ENCODE measurements at places on chromosomes 11 and 22.

DNA sequence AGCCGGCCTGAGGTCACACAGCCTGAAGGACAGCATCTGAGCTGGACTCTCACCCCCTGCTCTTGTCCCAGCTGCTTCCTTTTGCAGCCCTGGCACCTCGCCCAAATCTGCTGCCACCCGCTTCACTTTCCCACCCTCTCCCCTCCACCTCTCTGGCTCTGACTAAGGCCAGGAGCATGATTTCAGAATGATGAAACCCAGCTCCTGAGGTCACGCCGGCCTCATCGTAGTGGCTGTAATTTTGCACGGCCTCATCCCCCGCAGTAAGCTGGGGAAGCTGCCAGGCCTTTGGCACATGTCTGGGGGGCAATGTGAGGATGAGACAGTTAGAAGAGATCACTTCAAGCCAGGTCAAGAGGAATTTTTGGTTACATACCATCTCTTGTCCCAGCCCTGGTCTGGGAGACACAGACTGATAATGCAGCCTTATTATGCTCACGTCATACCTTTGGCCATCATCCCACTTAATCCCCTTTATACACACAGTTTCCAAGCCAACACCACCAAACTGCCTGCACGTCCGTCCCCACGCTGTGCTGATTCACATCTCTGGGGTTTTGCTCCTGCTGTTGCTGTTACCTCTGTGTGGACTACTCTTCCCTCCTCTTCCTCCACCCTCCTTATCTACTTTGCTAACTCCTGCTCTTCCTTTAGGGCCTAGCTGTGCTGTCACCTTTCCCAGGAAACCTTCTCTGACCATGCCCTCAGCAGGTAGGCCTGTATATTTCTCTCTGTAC is 58.1 kb downstream of the CHRDL2 start:
- DNase-seq: no peak

DNA sequence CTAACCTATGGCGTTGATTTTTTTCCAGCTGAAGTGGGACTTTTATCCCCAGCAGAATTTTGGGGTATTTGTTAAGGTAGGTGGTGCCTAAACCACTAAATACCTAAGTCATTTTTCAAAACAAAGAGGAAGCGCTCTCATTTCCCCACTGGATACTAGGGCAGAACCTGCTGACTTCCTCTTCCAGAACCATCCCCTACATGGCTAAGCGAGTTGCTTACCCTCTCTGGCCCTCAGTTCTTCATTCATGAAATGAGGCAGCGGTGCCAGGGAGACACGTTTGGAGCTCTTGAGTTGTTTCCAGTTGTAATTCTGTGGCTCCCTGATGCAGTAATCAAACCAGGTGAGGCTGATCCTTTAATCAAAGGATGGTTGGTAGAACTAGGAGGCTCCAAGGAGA is 10.0 kb upstream of the MTMR3 start:
- DNase-seq: no peak

- DNase-seq: no peak
Measured at GRCh38 chr11:119374632-119375336, 6.7 kb downstream of the USP2 start.

DNA sequence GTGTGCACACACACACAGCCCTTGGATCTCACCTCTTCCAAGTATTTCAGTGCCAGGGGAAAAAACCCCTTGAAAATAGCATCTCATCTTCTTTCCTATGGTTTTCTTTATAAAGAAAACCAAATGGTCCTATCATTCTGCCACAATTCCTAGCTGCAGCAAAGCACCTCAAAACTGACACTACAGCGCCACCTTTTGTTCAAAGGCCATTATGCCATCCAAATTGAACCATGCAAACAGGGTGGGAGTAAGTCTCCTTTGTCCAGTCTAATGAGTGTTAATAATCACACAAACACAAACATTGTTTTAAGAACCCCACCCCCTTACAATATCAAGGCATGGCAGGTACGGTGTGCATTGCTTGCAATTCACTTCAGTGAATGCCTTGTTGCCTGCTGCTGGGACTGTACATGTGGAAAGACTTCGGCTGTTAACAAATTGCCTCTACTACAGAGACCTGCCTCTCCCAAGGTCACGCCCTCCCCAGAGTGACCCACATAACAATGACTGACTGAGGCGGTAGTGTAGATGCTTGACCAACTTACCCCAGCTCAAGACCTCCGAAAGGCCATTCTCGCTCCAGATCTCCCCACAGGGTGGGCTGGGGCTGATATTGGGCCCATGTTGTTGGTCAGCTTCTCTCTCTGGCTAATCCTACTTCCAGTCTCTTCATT is 31.7 kb downstream of the FAM181B start:
- no peak for DNase-seq

- no peak for DNase-seq
Measured at GRCh38 chr22:44711690-44712555, 9.9 kb downstream of the PRR5 start.

DNA sequence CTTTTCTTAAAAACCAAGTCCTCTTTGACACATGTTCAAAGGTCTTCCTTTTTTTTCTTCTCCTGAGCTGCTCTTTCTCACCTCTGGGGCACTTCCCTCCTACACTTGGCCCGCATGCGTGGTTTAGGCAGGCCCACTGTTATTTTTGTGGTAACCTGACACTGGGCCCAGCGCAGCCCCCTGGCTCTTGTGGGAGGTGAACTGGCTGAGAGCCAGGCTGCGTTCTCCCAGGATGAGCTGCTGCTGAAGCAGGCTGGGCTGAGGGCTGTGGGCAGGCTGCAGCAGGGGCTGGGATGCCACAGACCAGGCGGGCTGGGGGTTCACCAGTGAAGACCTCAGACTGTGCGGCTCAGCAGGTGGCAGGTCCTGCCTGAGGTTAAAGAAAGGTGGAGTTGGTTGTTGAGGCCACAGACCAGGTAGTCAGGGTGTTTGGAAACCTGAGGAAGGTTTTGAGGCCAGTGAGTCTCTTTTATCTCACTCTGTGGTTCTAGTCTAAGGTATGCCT is 72.4 kb downstream of the TEAD1 start:
- DNase-seq: no peak

DNA sequence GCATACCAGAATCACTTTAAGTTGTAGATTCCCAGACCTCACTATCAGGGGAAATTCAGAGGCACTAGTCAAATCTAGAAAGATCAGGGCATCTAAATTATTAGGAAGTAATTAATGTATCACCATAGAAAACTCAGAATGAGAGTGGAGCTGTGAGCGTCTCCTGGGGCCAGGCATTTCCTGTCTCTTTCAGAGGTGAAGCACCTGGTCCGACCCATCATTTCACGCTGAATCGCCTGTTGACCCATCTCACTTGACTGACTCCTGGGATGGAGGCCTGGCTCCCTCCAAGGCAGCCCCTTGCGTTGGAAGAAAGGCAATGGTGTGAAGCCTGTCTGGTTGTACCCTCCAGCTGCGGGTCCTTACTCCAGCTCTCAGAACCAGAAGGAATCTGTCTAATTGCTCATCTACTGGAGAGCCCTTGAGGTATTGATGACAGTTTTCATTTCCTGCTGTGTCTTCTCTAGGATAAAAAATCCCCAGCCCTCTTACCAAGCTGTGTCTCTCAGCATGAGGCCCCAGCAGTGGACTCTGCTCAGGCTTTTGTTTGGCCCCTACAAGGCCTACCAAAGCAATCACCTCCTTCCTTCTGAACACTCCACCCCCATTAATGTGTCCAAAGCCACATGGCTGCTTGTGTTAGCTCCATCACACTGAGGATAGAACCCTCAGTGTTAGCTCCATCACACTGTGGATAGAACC is 93.2 kb upstream of the SYT13 start:
- DNase-seq: no peak
